ENCODE measurements at places on chromosomes 3 and 15.

DNA sequence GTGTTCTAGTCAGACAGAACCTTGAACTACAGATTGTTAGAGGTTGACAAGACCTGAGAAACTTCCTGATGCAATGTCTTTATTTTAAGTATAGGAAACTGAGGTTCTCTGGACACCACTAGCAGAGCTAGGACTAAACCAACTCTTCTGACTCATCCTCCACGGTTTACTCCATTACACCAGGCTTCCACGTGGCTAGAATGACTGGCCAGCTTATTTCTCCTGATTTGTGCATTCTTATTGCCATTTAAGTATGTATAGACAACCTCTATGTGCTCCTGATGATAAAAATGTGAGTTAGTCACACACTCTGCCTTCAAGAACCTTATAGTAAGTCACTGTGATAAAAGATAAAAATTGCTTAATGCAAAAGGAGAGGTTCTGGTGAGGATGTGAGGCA lies 182.7 kb downstream of the MEX3B start:
- no peak for DNase-seq

GRCh38 chr15:98967096-98967495 lies 40.5 kb downstream of the PGPEP1L start:
- DNase-seq, result no peak

DNA sequence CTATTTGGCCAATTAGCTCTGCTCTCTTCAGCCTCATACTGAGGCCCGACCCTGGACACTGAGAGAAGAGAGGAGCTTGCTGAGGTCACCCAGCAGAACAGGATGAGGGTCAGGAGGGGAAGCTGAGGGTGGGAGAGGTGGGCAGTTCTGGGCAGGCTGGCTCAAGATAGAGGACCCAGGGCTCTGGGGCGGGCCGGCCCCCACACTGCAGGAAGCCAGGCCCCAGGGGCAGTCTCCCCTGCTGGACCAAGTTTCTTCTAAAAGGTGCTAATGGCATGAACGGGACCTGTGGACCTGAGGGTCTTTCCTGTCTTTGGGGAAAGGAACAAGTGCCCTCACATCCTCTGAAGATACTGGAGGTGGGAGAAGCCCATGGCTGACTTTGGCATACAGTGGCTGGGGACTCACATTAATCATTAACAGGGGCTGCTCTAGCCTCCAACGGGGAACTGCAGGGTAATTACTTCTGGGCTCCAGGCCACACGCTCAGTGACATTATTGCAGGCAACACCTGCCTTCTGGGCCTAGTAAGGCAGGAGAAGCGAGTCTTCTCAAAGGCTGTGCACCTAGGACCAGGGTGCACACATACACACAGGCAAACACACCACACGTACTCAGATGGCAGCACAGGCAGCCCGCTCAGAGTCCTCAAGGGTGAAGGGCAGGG lies 10.6 kb downstream of the HCN4 start:
- DNase-seq, result peak; percentile 85

DNA sequence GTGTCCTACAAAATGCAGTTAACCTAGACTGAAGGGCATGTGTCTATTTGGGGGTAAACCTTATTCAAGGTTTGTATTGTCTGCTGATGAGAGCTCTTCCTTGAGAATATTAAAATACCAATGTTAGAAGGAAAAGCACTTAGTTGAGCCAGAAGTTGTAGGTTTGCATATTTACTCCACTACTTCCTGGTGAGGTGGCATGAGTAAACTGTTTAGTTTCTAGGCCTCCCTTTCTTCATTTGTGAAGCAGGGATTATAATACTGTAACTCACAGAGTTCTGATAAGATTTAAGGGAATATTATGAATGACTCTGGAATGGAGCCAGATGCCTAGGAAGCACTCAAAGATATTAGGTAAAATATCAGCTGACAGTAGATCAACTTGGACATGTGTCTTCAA lies 46.7 kb downstream of the CD200R1L start:
- DNase-seq, result no peak

DNA sequence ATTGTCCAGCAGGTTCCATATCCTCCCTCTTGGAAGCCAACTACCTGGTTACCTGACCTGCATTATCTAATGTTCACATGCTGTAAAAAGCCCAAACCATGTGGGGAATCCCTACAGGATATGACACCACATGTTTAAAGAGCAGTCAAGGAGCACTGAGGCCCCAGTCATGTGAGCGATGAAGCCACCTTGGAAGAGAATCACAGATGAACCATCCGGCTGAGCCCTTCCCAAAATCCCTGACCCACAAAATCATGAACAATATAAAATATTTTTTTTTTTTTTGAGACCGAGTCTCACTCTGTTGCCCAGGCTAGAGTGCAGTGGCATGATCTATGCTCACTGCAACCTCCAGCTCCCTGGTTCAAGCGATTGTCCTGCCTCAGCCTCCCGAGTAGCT lies 10.6 kb upstream of the ANKDD1A start:
- no peak for DNase-seq

DNA sequence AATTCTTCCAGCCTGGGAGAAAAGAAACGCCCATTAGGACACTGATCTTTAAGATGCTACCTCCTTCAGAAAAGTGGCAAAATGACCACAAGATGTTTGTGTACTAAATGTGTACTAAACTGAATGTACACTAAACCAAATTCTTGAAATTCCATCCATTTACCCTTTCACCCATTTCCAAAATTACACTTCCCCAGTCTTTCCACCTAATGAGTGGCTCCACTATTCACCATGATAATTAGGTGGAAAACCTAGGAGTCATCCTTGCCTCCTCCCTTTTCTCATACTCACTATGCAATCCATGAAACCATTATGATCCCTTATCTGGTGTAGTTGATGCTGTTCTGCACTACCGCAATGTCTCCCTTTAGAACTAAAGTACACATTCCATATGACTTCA lies 452.1 kb upstream of the THBS1 start:
- no peak for DNase-seq

- no peak for DNase-seq
These were observed 220.1 kb upstream of the BHLHE40 start for GRCh38 chr3:4758957-4759656.
